HFFc6 (cell line): ENCODE measurements at places on chromosomes 12 and 14. TPM values are rescaled to one million over a fixed set of nuclear protein-coding genes. Genes with fewer than 3 reads are reported as not detected.

The DCAF4 gene
- total RNA-seq, result 16.9 to 19.9 TPM (median 18.0 TPM) in 3 replicates

The UBR7 gene
- 17.6 to 22.6 TPM (median 20.8 TPM) in 3 replicates for total RNA-seq

The WNT5B gene
- 192 to 273 TPM (median 231 TPM) in 3 replicates for total RNA-seq

The TTC8 gene
- 49.0 to 66.4 TPM (median 55.6 TPM) in 3 replicates for total RNA-seq

The TROAP gene
- total RNA-seq, result 12.7 and 33.5 TPM in 2 replicates

GRCh38 chr12:60059180-60059579 is 463.4 kb downstream of the SLC16A7 start:
- H3K27me3 ChIP-seq, result no peaks in the 10 kb centered on the region
- H3K4me3 ChIP-seq, result no peak overlapping the region
- H3K4me1 ChIP-seq, result no peaks in the 10 kb centered on the region; the same call in 1 of the 2 replicates
- no peak overlapping the region for H3K27ac ChIP-seq
- no peaks in the 10 kb centered on the region for H3K36me3 ChIP-seq

DNA sequence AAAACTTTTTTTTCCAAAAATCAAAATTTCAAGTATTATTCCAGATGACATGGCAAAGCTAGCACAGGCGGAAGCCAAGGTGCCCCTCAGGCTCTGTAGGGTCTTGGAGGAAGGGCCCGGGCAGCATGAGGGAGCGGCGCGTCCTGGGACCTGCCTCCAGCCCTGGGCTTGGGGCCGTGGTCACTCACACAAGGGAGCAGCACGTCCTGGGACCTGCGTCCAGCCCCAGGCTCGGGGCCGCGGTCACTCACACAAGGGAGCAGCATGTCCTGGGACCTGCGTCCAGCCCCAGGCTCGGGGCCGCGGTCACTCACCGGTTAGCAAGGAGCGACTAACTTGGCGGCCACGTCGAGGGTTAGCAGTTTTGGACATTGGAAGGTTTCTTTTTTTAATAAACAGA is 11.9 kb upstream of the GOLGA3 start:
- H3K4me1 ChIP-seq, result no peaks in the 10 kb centered on the region
- H3K27me3 ChIP-seq, result peaks cover 3% of the 10 kb centered on the region
- H3K36me3 ChIP-seq, result peaks cover 23% of the 10 kb centered on the region
- no peak overlapping the region for H3K4me3 ChIP-seq
- H3K27ac ChIP-seq, result no peak overlapping the region

DNA sequence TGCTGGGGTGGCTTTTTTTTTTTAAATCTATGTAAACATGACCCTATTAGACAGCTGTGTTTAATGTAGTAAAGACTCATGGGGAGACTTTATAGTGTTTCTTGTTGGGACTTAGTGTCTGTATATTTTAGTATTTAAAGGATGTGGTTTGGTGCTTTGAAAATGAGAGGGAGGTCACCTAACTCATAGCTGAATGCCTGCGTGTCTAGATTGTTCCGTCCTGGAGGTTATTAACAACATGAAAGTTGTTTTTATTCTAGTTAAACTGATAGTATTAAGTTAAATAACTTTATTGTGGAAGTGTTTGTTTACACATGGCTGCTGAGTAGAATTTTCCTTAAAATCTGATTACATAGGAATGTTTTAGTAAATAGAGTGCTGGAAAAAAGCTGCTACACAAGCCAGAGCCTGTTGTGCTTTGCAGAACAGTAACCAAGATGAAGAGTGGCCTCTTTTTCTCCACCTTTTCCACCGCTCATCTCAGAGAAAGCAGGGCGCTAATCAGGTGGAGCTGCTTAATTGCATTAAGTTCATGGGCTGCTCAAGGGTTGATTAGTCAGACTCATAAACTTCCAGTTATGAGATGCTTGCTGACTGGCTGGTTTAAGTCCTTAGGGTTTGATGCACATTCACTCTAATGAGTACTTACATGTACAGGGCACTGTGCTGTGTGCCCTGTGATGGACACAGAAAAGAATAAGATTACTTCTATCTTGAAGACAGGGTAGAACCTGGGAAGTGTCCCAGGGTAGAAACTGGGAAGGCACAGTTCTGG is 62.7 kb downstream of the FBXO34 start:
- H3K36me3 ChIP-seq, result no peaks in the 10 kb centered on the region
- H3K27ac ChIP-seq, result peak overlapping the region; percentile 62
- H3K4me3 ChIP-seq, result peak overlapping the region; percentile 38
- peak; percentile 17 for DNase-seq
- H3K4me1 ChIP-seq, result peaks cover 62% of the 10 kb centered on the region
